Esophagus squamous epithelium (tissue), 5 donors: ENCODE measurements at places on chromosomes 4 and X. TPM values are rescaled to one million over a fixed set of nuclear protein-coding genes. Genes with fewer than 3 reads are reported as not detected.

GRCh38 chr4:107818301-107818910 lies 6.3 kb upstream of the SGMS2 start:
- no peaks in the 10 kb centered on the region for H3K27me3 ChIP-seq
- no peak for DNase-seq
- H3K36me3 ChIP-seq, result no peaks in the 10 kb centered on the region
- no peak overlapping the region for H3K4me3 ChIP-seq
- H3K4me1 ChIP-seq, result no peaks in the 10 kb centered on the region

DNA sequence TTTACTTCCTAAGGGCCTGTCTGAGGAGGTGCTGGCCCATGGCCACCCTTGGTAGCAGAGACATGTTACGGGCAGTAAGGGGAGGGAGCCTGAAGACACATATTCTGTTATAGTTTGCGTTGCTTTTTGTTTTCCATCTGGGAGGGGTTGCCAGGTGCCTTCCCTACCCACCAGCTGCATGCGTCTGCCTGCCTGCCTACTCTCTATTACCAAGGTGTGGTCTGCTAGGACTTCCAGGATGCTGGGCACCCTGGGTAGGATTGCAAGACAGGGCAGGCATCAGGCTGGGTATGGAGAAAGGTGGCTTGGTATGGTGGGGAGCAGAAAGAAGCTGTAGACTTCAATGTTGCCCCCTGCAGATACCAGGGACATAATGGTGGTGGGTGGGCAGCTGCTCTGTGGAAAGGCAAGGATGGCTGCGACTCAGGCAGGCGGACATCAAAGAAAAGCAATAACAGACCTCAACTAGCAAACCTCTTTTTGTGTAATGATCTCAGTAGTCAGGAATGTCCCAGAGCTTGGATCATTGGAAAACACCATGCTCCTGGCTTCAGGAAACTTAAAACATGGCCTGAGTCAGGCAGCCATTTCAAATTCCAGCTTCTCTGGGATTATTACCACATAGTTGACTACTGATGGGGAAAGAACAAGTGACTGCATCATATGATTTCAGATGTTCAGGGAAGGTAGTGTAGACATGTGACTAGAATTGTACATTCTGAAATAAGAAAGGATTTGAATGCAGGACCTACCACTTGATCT lies 67.8 kb downstream of the HOPX start:
- peak overlapping the region; percentile 73 for H3K27ac ChIP-seq
- no peaks in the 10 kb centered on the region for H3K4me1 ChIP-seq
- no peak for DNase-seq
- H3K27me3 ChIP-seq, result no peaks in the 10 kb centered on the region
- no peaks in the 10 kb centered on the region for H3K36me3 ChIP-seq

Gene LRP2BP
- total RNA-seq, result 0.08 TPM

DNA sequence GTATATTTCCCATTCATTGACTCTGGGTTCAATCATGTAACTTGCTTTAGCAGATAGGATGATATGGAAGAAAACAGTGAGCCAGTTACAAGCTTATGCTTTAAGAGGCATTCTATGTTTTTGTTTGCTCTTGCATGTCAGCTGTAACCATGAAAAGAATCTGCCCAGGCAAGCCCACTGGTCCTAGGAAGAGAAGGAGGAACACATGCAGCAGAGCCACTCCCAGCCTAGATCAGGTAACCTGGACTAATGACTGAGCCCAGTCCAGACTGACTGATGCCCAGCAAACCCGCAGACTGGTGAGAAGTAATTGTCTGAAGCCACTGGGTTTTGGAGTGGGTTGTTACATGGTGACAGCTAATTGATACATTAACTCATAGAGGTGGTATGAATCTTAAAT lies 167.9 kb downstream of the COL4A6 start:
- H3K4me3 ChIP-seq, result no peak overlapping the region
- H3K27ac ChIP-seq, result no peak overlapping the region

DNA sequence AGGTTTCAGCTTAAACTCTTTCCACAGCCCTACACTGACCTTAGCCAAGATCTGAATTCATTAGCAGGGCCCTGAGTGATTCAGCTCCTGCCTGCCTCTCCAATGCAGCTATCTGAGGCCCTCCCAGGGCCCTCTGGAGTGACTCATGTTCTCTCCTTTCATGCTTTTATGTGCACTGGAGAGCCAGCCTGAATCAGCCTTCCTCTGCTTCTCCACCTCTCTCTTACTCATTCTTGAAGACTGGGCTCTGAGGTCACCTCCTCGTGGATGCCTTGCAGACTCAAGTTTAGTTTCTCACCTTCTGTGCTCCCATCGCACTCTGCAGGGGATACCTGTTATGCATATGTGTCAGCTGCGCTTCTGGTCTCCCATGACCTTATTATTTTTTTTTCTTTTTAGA lies 3.1 kb upstream of the OCIAD2 start:
- DNase-seq, result no peak
- peak overlapping the region; percentile 35 for H3K27ac ChIP-seq
- H3K36me3 ChIP-seq, result no peaks in the 10 kb centered on the region
- peaks cover 81% of the 10 kb centered on the region for H3K4me1 ChIP-seq
- no peak overlapping the region for H3K4me3 ChIP-seq

- peaks cover 4% of the 10 kb centered on the region for H3K4me1 ChIP-seq
- no peak overlapping the region for H3K27ac ChIP-seq
- no peaks in the 10 kb centered on the region for H3K27me3 ChIP-seq
- H3K36me3 ChIP-seq, result no peaks in the 10 kb centered on the region
- no peak overlapping the region for H3K4me3 ChIP-seq
Measured at GRCh38 chr4:30860978-30861377, 140.8 kb downstream of the PCDH7 start.

GRCh38 chrX:77422891-77423648 lies 24.1 kb upstream of the FGF16 start:
- H3K27me3 ChIP-seq, result no peaks in the 10 kb centered on the region
- H3K36me3 ChIP-seq, result no peaks in the 10 kb centered on the region
- no peak for DNase-seq
- no peaks in the 10 kb centered on the region for H3K4me1 ChIP-seq
- H3K27ac ChIP-seq, result no peak overlapping the region

Gene EVC
- total RNA-seq, result 4.2 TPM

DNA sequence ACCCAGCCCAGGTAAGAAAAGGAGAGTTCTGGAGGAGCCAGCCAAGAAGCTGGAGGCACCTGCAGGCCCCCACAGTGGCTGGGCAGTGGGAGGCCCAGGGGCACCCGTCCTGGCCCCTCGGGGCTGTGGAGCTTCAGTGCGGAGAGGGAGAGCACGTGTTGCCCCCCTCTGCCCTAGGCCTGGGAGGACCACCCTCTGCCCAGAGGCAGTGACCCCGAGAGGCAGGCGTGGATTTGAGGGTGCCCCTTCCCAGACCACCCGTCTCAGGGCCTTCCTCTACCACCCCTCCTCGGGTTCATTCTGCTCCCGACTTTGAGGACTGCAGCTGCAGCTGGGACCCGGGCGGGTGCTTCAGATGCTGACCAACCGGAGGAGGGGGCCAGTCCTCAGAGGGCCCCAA lies 12.1 kb upstream of the HGFAC start:
- no peak overlapping the region for H3K27ac ChIP-seq
- peaks cover 88% of the 10 kb centered on the region for H3K36me3 ChIP-seq
- DNase-seq, result no peak
- no peaks in the 10 kb centered on the region for H3K27me3 ChIP-seq
- no peak overlapping the region for H3K4me3 ChIP-seq

DNA sequence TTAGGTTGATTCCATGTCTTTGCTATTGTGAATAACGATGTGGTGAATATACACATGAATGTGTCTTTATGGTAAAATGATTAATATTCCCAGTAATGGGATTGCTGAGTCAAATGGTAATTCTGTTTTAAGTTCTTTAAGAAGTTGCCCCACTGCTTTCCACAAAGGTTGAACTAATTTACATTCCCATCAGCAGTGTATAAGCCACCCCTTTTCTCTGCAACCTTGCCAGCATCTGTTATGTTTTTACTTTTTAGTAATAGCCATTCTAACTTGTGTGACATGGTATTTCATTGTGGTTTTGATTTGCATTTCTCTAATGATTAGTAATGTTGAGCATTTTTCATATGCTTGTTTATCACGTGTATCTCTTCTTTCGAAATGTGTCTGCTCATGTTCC lies 503.3 kb downstream of the PCDH18 start:
- H3K4me1 ChIP-seq, result no peaks in the 10 kb centered on the region
- DNase-seq, result no peak
- no peak overlapping the region for H3K4me3 ChIP-seq
- H3K27ac ChIP-seq, result no peak overlapping the region

Gene TTC29
- total RNA-seq, result not detected

DNA sequence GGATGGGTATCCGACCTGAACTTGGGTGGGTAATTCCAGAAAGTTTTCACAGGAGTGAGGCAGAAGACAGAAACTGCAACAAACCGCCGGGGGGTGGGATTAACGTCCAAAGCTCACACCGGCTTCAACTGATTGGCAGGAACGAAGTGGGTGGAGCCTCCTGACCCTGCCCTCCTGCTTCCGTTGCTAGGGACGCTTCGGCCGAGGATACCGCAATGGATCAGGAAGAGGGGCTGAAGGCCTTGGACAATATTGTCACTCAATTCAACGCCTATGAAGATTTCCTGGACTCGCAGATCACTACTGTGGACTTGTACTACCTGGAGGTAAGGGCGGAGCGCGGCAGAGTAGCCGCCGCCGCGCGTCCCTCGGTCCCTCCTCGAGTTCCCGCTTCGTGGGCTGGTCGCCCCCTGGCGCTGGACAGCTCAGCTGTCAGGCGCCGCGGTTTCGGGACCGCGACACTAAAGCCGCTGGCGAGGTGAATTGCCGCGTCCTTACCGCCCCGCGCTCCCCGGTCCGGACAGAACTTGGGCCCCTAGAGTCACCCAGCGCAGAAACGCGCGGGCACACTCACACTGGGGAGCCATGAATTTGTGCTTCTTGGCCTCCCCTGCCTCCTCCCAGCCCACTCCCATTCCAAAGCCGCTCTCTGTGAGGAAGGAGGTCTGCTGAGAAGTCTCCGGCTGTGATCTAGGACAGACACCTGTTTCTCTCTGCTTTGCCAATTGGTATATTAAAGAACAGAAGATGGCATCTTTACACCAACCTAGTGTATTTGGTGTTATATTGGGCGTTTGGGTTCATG lies at the start of gene CFAP299:
CFAP299 (plus strand) TSS at position 177 of the 805 bp plus-strand sequence.
- H3K4me1 ChIP-seq, result peaks cover 10% of the 10 kb centered on the region
- no peaks in the 10 kb centered on the region for H3K36me3 ChIP-seq
- H3K4me3 ChIP-seq, result peak within 1 kb of the TSS; percentile 71

GRCh38 chrX:23990455-23990854 lies 36.5 kb downstream of the KLHL15 start:
- H3K36me3 ChIP-seq, result no peaks in the 10 kb centered on the region
- no peak for DNase-seq
- H3K27me3 ChIP-seq, result no peaks in the 10 kb centered on the region
- no peaks in the 10 kb centered on the region for H3K4me1 ChIP-seq
- H3K4me3 ChIP-seq, result no peak overlapping the region

Gene MCF2
- total RNA-seq, result not detected

Gene SHROOM4
- total RNA-seq, result 8.8 TPM

Gene PHEX
- 0.73 TPM for total RNA-seq

- H3K27ac ChIP-seq, result no peak overlapping the region
- H3K4me1 ChIP-seq, result peaks cover 3% of the 10 kb centered on the region
- H3K36me3 ChIP-seq, result no peaks in the 10 kb centered on the region
- H3K27me3 ChIP-seq, result no peaks in the 10 kb centered on the region
- H3K4me3 ChIP-seq, result no peak overlapping the region
Measured at GRCh38 chrX:151816934-151817333, 82.4 kb downstream of the CNGA2 start.

Gene SYNPO2
- 19.0 TPM for total RNA-seq

DNA sequence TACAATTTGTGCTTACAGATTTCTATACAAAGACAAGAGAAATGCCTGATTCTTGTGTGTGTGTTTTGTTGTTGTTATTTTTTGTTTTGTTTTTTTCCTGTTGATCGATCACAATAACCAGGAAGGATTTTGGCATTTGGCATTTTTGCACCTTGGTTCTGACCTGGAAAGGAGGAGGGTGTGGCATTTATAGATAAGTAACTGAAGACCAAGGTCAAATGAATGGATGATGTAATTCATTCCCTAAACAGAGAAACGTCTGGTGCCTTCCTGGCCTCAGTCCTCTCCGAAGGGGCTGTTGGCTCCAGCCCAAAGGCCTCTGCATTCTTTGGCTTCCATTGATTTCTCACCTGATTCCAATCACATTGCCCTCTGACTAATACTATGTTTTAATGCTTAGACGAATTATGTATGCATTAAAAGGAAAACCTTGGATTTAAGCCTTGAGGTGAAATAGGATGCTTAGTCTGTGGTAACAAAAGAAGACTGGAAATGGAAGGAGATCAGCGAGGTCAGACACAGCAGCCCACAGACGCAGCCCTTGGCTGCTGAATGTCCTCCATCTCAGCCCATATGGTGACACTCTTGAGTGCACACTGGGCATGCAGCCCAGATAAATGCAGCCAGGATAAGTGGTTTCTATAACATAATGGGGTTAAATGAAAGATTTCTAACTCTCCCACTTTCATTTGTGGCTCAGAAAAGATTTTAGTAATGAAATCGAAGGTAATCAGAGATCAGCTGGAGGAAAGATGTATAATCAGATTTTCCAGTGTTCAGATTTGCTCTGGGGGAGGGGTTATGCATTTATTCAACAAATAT lies 60.5 kb upstream of the TRIM2 start:
- H3K27me3 ChIP-seq, result no peaks in the 10 kb centered on the region
- H3K27ac ChIP-seq, result no peak overlapping the region
- H3K4me3 ChIP-seq, result no peak overlapping the region
